NCI-H2171 (cell line): ENCODE measurements at places on chromosomes 3 and 15.

GRCh38 chr15:66387163-66388042 lies 691 bp downstream of the MAP2K1 start:
- no peak for DNase-seq

GRCh38 chr15:90083954-90084607 lies 18.2 kb downstream of the IDH2 start:
- no peak for DNase-seq

GRCh38 chr3:121748680-121749275 lies 763 bp downstream of the GOLGB1 start:
- DNase-seq, result no peak

DNA sequence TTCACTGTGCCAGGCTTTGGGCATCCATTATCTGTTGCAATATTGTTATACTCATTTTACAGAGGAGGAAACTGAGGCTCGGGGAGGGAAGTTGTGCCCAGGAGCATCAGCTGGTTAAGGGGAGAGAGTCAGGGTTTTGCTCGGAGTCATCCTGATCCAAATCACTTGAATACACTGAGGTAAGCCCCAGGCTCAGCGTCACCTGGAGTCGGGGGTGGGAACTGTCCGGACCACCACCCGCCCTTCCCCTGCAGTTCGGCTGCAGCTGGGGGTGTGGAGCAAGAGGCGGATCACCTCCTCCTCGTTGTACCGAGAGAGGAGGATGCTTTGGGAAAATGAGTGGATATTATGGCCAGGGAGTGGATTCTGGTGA lies 646 bp downstream of the HRH1 start:
- DNase-seq, result no peak

DNA sequence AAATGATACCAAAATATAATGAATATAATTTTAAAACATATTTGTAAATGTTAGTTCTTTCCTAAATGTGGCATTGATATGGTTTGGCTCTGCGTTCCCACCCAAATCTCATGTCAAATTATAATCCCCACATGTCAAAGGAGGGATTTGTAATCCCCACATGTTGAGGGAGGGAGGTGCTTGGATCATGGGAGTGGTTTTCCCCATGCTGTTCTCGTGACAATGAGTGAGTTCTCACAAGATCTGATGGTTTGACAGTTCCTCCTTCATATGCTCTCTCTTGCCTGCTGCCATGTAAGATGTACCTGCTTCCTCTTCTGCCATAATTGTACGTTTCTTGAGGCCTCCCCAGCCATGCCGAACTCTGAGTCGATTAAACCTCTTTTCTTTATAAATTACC lies 12.0 kb downstream of the CGGBP1 start:
- no peak for DNase-seq

DNA sequence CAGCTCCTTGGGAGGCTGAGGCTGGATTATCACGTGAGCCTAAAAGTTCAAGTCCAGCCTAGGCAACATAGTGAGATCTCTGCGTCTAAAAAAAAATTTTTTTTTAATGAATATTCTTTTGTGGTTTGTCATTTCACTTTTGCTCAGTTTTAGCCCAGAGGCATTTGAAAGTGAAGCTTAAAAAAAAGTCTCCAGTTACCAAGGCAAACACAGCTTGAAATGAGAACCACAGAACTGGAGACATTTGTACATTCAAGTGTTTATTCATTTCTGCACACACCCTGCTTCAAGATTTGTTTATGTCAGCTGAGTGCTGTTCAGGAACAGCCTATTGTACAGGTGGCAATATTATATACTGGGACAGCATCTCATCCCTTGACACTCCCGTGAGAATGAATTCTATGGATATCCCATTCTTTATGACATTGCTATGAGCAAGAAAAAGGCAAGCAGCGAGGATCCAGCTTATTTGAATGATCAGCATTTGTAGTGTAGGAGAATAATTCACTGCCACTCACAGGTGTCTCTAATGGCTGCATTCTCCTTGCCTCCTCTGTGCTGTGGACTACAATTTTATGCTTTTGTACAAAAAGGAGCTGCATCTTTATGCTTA lies 444.8 kb upstream of the GRM7 start:
- no peak for DNase-seq

- no peak for DNase-seq
These were observed 141.2 kb upstream of the LRIG1 start for GRCh38 chr3:66642019-66642418.
